Fibroblast of skin of left quadriceps (primary cell): ENCODE measurements at places on chromosomes 4 and X.

DNA sequence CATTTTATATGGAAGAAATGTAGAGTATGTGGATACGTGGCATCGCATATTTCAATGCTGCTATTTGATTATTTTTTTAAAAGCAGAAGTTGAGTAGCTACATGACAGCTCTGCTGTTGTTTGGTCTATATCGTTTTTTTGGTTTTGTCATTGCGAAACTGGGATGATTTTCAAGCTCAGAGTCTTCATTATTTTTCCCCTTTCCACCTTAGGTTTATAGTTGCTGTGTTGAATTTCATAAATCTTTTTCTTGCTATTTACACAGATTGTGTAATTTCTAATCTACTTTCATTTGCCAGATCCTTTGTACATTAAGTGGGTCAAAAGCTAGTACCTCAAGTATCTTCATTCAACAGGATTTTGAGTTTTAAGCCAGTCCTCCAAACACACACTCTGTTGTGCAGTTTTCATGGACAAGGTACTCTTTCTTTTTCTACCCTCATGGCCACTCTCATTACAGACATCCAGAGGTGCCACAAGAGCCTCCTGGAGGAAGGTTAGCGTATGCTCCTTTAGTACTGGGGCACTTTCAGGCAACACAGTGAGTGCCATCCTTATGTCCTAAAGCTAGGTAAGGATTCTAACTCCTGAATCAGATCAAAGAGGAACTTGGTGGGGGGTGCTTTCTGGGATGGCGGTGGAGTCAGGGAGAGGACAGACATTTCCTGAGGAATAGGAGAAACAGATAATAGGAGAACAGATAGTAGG, 123.2 kb downstream of the FHIP1A start:
- DNase-seq: no peak

DNA sequence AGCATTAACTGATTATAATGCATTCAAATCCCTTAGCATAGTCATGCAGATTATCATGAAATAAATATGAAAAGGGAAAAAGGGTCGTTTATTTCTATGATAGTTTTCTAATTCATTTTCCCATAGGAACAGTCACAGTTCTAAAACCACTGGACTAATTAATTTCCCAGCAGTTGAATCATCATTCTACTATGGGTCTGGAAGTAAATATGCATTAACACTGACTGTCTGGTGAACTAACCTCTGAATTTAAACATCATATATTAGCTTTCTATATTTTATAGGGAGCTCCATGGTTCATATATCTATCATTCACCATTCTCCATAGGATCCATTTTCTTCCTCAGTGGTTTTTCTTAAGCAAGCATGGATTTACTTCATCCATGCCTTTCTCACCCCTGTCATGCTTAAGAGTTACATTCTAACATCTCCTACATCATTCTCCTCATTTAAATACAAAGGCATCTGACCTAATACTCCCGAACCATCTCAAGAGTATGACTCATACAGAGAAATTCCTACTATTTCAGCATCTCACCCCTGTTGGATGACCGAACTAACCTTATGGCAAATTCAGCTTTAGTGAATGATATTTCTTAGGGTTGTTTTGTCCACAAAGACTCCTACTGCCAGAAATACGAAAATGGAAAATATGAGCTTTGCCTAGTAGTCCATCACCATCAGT, 198.7 kb upstream of the ADAMTS3 start:
- DNase-seq: peak; percentile 27

DNA sequence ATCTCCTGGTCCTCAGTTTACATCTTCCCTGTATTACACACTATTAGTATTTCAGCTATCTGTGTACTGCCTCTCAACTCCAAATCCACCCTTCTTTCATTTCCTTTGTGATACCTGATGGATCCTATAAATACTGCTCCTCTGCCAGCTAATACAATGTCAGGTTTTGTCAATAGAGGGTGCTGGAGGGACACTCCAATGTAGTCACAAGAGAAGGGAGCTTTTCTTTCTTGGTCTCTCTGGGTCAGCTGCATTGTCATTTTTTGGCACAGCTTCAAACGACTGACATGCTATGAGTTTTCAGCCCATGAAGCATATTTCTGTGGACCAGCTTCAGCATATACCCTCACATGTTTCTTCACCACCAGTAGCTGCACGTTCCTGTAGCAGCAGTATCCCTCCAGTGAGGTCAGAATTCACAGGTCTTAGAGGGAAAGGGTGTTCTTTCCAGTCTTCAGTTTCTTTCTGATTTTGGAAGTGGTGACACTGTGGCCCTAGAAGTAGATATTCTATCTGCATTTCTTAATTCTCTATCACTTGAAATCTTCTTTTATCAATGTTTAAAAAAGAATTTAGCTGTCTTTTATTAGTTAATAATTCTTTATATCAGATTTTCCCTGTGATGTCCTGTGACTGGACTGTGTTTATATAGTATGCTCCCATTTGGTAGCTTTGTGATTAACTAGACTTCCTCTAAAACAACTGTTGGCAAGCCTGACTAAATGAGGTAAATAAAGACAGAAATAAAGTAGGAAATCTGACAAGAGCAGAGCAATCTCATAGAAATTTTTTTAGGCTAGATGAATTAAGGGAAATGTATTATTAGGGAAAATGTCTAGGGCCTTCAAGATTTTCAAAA, 60.6 kb downstream of the GABRA2 start:
- DNase-seq: peak; percentile 0

- DNase-seq: no peak
Observed at GRCh38 chrX:31606771-31607170, 534.9 kb upstream of the FTHL17 start.

DNA sequence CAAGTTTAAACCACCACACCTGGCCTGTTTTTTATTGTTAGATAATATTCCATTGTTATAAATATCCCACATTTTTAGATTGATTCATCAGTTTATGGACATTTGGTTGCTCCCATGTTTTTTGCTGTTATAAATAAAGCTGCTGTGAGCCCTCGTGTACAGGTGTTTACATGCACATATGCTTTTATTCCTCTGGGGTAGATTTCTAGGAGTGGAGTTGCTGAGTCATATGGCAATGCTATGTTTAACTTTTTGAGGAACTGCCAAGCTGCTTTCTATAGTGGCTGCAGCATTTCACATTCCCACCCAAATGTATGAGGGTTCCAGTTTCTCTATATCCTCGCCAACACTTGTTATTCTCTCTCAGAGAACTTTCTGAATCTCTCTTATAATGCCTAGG, 90.5 kb downstream of the TBL1X start:
- no peak for DNase-seq
